Cerebellar nuclear complex (tissue), 1 donor: ENCODE measurements at places on chromosomes 12 and 14.

GRCh38 chr12:5965950-5966383 lies 20.9 kb upstream of the ANO2 start:
- no peak for DNase-seq

DNA sequence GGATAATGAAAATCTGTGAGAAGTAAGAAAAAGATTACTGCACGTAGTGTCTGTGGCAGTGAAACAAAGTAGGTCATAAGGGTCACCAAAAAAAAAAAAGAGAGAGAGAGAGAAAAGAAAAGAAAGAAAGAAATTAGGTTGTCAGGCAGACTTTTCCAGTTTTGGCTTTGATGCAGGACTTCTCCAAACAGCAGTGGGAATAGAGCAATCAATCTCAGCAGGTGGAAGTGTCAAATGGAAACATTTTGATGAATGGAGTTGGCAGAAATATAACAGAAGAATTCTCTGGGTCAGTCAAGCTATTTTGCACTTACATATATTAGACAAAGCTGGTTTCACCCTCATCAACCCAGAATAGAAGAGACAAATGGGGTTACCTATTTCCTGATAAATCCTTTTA lies 745.8 kb downstream of the SLC6A15 start:
- DNase-seq = no peak

- no peak for DNase-seq
Measured at GRCh38 chr12:77855548-77855947, 24.9 kb downstream of the NAV3 start.

DNA sequence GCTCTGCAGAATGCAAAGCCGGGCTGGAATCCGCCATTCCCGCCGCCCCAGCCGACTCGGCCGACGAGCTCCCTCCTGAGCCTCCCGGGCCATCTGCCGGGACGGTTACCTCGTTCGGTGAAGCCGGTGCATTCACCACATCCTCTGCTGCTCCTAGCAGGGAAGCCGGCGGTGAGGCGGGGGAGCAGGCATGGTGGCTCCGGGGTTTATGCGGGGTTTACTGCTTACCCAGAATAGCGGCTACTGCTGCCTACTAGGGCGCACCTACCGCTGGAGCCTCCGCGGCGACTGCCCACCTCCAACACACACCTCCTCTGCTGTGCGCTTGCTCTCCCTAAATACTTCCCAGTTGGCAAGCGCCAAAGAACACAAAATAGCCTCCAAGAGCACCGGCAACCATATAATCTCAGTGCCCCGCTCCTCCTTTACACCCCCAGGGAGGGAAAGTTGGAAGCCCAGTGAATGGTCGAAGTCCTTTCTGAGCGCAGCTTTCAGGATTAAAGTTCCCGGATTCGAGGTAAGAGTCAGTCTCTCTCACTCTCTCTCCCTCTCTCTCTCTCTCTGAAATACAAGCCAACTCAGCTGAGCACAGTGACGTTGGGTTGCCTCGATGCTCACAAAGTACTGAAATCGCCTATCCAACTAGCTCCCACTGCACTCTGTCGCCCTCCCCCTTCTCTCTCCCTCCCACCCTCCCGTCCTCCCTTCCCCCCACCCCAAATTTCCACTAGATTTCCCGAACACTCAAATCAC lies at the start of gene TBX5:
TSS of gene TBX5 (minus strand) at position 626 of the 753 bp plus-strand sequence. CDS start 2,246 bp downstream, outside the sequence.
- DNase-seq = no peak
